ENCODE measurements at places on chromosomes 16 and 17. TPM values are rescaled to one million over a fixed set of nuclear protein-coding genes. Genes with fewer than 3 reads are reported as not detected.

Gene GLYR1
- polyA plus RNA-seq: 87.6 TPM

Gene CDH11
- polyA plus RNA-seq: 23.4 TPM

Gene TBC1D3G
- not detected for polyA plus RNA-seq

Gene PROCA1
- polyA plus RNA-seq: 18.8 TPM

Gene GDPD3
- 3.6 TPM for polyA plus RNA-seq
